Daoy (cell line): ENCODE measurements at places on chromosomes 1 and 21. TPM values are rescaled to one million over a fixed set of nuclear protein-coding genes. Genes with fewer than 3 reads are reported as not detected.

Gene KIFAP3
- total RNA-seq = 20.5 and 21.9 TPM in 2 replicates

Gene OR2L13
- total RNA-seq = 0.06 TPM in 1 of 2 replicates, not detected in the other

Gene UTS2
- not detected in 2 replicates for total RNA-seq

Gene INAVA
- total RNA-seq = 7.3 and 7.5 TPM in 2 replicates

Gene BATF3
- 3.1 and 12.4 TPM in 2 replicates for total RNA-seq

GRCh38 chr1:17627239-17628052, 87.9 kb downstream of the ARHGEF10L start:
- no peak for DNase-seq

DNA sequence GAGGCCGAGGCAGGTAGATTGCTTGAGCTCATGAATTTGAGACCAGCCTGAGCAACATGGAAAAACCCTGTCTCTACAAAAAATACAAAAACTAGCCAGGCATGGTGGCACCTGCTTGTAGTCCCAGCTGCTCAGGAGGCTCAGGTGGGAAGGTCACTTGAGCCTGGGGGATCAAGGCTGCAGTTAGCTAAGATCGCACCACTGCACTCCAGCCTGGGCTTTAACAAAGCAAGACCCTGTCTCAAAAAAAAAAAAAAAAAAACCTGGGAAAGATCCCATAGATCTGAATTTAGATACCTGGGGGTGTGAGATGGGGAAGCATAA, 32.9 kb downstream of the NIBAN1 start:
- DNase-seq = no peak

- DNase-seq = no peak
These were observed 11.8 kb downstream of the S100A7A start for GRCh38 chr1:153428073-153428638.

DNA sequence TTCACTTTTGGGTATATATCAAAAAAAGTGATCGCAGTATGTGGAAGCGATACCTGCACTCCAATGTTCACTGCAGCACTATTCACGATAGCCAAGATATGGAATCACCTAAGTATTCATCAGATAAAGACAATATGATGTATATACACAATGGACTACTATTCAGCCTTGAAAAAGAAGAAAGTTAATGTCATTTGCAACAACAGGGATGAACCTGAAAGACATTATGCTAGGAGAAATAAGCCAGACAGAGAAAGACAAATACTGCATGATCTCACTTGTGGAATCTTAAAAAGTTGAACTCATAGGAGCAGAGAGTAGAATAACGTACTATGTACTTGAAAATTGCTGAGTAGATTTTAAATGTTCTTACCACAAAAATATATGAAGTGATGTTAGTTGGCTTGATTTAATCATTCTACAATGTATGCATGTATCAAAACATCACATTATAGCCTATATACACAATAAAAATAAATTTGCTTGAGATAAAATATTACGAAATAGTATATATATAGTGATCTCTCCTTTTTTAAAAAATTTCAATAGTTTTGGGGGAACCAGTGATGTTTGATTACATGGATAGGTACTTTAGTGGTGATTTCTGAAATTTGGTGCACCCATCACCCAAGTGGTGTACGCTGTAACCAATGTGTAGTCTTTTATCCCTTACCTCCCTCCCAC, 56.0 kb downstream of the DTL start:
- no peak for DNase-seq

DNA sequence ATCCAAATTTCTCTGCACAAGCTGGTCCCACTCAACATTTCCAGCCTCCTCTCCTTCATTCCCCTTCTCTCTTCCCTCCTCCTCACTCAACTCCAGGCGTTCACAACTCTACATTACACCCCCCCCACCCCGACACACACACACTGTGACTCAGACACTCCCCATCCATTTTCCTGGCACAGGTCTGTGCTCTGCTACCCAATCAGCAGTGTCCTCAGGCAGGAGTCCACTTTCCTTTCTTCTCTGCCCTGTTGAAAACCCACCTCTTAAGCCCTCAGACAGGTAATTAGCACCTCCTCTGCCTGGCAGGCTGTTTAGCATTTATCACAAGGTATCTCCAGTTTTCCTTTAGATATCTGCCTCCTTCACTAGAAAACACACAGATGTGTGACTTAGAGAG, 8.8 kb upstream of the LMX1A start:
- DNase-seq = peak; percentile 73

DNA sequence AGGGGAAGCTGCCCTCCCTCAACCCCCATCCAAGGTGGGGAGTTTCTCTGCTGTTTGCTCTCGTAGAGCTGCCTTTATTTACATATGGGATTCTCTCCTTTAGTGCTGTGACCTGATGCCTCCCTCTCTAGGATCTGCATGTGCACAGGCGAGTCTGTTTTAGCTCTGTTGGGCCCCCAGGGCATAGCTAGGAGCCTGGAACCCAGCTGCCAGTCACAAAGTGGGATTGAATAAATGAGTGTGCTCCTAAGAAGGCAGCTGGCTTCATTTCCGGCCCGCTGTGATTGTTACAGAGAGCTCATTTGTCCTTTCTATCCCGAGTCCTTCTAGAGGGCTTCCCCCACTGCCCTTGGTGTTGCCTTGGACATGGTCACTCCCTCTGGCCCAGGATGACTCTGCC, 176.6 kb downstream of the GRIK3 start:
- no peak for DNase-seq

DNA sequence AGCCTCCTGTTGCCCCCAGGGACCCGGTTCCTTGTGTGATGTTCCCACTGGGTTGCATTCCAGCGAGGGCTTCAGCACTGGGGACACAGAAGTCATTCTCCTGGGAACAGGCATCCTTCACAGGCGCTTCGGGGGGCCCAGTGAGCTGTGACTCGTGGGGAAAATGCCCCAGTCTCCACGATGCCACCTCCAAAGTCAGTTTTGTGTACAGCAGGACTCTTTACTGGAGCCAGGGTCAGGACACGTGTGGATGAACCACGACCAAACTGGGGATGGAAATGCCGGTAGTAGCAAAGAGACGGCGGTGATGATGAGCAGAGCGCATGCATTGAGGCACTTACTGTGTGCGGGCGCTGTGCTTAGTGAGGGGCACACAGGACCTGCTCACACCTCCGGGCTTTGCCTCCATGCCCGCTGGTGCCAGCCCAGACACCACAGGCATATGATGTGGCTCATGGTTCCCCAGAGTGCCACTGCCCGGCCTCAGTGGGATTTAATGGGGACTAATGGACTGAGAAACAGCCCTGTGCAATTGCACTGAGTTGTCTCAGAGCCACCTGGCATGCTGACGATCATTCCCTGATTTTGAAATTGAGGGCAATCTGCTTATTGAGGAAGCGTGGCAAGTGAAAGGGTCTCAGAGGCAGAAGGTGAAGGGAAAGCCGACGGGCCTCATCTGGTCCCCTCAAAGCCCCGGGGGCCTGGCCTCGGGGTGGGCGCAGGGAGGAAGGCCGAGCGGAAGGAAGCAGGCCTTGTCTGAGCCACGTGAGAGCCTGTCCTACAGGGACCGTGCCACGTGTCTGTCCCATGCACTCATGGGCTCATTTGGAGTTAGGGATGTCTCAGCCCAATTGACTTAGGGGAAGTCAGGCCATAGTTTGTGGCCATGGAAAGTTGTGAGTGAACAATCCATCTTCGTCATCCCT, 91.4 kb downstream of the PDE9A start:
- no peak for DNase-seq
